ENCODE measurements at places on chromosomes 2 and 18.
A peak's percentile ranks its signal among the peaks of the same experiment; 100 is the strongest.

- DNase-seq: no peak
These were observed 83.7 kb upstream of the MBOAT2 start for GRCh38 chr2:9087121-9087681.

DNA sequence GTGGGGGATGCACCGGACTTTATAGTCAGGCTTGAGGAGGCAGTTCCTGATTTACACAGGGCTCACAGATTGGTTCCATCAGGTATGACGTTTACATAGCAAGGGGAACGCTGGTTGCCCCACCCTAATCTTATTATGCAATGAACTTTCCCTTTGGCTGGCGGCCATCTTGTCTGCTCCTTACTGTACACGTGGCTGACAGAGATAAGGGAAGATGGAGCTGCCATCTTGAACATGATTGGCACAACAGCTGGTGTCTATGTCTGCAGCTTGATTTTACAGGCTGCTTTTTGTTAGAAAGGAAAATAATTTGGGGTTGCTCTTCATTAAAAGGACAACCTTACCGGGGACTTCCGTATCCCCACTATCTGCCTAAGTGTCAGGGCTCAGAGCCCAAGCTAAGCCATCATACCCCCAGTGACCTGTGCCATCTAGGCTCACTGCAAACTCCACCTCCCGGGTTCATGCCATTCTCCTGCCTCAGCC lies 33.5 kb upstream of the ATG16L1 start:
- DNase-seq: no peak

DNA sequence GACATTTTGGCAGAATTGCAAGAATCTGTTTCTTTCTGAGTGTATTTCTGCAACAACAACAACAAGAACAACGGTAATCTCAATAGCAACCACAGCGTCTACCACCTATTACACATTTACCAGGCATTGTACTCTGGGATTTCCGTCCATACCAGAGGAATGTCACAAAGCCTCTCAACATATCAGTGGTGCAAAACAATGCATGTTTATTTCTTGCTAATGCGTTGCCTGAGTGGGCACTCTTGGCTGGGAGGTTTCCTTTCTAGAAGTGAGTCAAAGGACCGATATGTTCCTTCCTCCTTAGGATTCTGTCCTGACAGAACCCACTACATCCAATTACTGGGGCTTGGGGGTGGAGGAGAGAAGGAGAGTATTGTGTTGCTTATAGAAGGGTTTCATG lies 585.6 kb downstream of the TSN start:
- DNase-seq: no peak

GRCh38 chr18:61662726-61663125 lies 230.1 kb downstream of the RNF152 start:
- DNase-seq: no peak

DNA sequence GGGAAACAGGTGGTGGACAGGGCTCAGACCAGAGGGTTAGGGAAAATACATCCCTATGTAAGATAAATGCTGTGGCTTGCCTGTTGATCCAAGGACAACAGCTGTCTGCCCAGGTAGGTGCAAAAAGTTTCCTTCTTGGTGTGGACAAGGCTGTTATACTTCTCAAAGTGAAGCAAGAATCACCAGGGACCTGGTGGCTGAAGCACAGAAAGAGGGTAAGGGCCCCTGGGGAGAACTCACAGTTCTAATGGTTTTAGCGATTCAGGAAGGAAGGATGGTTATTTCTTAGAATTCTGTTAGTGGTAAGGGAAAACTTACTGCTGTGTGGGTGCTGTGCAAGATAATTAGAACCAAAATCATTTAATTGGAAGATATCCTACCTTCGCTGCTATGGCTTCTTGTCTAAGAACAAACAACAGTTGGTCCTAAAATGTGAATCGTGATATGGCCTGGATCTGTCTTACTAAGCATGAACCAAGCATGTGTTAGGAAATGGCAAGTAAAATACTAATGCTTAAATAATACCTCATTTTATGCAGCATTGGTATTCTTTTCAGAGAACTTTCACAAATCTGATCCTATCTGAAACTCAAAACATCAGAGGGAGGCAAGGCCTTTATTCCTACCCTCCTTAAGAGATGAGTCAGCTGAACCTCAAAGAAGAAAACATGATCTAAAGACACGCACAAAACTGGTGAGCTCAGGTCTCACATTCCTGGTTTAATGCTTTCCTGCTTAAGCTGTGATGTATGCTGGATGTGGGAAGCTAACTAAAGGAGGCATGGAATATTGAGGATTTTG lies 159.2 kb upstream of the THUMPD2 start:
- no peak for DNase-seq

- DNase-seq: no peak
These were observed 423.9 kb upstream of the MAP2 start for GRCh38 chr2:208999911-209000310.

GRCh38 chr2:47260971-47261370 lies 105.9 kb upstream of the STPG4 start:
- no peak for DNase-seq

DNA sequence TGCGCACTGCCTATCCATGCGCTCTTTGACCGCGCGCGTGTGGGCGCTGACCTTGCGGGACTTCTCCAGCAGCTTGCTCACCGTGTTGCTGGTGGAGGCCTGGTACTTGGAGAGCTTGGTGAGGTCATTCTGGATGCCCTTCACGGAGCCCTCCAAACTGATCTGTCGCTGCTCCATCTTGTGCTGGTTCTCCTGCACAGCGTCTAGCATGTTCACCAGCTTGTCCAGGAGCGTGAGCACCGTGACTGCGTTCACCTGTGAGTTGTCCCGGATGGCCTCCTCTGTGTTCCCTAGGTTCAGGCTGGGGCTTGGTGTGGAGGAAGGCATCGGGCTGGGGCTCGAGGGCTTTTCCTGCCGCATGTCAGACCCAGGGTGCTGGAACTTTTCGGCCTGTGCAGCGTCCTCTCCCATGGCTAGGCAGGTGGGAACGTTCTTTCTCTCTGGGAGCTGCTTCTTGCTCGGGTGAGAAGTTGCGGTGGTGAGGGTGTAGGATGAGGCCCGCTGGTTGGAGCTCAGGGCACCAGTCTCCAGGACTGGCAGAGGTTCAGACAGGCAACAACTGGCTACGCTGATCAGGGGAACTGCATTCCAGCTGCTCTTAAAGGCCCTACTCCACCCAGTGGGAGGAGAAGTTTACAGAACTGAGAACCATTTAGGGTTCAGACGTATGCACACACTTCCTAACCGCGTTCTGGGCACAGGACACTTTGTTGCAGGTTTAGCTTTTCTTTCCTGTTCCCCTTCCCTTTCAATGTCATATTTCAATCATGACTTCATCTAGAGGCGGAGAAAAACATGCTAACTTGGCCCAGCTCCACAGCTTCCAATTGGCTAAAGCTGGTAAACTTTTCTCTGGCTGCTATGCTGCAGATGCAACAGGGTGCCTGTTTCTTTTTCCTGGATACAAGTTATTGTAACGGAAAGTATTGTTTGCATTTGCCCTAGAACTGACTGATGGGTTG lies at the start of gene CAVIN2:
Gene CAVIN2 (minus strand): TSS at position 574 of the 962 bp plus-strand sequence. CDS start 163 bp downstream, at position 411.
- DNase-seq: no peak

DNA sequence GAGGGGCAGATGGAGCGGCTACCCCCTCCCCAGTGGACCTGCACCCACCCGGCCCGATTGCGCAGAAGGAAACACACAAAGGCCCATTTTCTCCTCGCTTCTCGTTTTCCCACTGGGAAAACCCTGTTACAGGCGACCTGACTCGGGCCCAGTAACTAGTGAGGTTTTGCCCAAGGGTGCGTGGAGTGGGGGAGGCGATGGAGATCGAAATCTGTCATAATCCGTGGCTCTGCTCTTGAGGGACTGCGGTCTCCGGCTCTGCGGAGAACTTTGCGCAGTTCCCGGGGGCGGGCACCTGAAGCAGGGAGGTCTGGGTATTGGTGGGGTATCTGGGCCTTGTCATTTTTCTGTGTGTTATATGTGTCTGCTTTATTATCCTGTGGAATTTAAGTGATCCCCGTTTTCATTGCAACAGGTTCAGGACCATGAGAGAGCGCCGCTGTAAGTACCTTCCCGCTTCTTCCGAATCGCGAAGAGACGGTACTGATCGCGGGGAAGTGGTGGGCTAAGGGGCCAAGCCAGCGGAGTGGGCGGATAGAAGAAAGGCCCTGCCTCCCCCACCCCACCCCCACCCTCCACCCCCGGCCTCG lies 4.0 kb upstream of the HOXD4 start:
- DNase-seq: no peak

- no peak for DNase-seq
These were observed 74.1 kb downstream of the CABYR start for GRCh38 chr18:24212939-24213338.

DNA sequence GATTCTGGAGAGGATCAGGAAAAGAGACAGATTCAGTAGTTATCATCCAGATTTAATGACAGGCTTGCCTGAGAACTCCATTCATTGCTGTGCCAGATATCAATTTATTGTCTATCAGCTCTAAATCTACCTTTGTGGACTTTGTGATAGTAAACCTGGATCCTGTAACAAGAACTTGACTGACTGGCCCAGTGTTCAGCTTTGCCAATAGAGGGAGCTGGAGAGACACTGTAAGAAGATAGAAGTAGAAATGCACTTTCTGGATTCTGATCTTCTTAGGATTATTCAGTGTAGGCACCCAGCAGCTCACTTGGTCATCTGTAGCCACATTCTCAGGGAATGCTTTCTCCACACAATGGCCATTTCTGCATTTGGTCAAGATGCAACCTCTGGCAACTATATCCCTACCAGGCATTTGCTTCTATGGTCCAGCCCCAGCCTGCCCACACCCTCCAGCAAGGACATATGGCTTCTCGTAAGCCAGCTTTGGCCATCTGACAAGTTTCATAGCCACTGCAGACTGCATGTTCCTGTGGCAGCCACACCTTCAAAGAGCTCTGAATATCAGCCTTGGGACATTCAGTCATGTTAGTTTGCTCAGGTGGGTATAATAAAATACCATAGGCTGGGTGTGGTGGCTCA lies 6.1 kb upstream of the SERPINB8 start:
- DNase-seq: peak; percentile 27

DNA sequence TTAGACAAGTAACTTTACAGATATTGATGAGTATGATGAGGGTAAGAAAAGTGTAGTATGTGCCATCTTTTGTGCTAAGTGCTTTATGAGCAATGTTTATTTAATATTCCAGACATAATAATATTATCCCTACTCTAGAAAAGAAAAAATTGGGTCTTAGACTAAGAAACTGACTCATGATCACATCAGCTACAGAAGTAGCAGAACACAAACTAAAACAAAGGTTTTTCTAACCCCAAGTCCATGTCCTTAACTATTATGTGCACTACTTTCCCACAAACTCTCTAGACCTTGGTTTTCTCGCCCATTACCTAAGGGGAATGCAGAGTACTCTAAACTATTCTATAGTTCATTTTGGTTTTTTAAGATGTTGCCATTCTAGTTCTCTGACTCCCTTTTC lies 64.5 kb downstream of the BAZ2B start:
- DNase-seq: no peak

DNA sequence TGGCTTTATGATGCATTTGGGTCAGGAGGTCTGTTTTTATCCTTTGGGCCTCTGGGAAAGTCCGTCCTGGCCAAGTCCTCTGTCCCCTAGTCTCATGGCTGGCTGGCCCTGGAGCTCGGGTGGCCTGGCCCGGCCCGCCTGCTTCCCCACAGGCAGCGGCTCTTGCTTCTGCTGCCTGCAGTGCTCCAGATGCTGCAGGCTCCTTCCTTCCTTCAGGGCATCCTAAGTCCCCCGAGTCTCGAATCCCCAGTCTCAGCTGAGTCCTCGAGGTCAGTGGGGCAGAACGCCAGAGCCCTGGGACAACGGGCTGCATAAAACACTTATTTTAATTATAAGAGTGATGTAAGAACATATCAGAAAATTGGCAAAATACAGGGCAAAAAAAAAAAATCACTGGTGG lies 71.2 kb downstream of the HPCAL1 start:
- DNase-seq: no peak

DNA sequence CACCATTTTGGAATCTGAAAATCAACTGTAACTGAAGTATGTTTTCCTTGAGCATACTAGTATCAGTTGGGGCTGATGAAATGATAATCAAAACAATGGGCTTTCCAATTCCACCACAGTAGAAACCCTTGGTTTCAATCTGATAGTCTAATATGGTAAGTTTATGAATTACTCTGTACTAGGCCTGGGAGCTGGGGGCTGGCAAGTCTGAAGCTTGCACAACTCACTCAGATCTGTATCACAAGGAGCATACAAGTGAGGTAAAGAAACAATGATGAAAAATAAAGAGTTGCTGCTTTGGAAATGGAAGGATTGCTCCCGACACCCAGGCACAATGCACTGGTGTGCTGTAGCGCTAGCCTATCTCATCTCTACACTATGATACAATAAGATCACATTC lies 19.4 kb downstream of the ZEB2 start:
- no peak for DNase-seq

GRCh38 chr2:239518286-239519088 lies 117.7 kb upstream of the HDAC4 start:
- DNase-seq: no peak

GRCh38 chr2:203195331-203196036 lies 43.3 kb upstream of the CYP20A1 start:
- no peak for DNase-seq

- no peak for DNase-seq
These were observed 1.8 kb downstream of the SEC11C start for GRCh38 chr18:59141294-59142068.

DNA sequence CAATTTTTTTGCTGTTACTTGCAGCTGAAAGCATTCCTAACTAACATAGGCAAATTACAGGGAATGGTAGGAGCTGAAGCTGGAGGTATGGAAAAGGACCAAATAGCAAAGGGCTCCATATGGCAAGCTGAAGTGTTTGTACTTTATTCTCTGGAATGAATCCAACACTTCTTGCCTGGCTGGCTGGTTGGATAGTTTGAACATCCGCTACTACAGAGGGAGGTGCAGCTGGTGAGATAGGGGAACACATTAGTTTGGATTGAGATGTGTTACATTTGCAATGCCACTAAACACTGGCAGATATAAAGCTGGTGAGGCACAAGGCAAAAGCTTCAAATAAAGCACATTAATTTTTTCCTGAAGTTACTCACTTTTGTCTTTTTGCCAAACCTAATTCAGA lies 291.5 kb downstream of the SP3 start:
- no peak for DNase-seq

DNA sequence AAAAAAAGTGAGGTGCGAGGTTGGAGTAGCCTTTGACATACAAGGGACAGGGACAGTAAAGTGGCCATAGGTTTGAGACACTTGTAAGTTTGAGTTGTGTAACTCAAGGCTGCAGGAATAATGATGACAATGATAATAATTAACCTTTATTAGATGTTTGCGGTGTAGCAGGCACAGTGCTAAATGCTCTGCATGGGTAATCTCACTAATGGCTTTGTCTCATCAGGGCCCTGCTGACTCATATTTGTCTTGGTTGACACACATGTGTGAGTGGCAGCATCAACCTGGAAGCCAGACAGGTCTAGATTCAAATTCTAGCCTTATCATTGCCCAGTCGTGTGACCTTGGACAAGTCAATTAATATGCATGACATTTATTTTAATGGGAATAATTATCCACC lies 126.2 kb downstream of the FSHR start:
- no peak for DNase-seq

DNA sequence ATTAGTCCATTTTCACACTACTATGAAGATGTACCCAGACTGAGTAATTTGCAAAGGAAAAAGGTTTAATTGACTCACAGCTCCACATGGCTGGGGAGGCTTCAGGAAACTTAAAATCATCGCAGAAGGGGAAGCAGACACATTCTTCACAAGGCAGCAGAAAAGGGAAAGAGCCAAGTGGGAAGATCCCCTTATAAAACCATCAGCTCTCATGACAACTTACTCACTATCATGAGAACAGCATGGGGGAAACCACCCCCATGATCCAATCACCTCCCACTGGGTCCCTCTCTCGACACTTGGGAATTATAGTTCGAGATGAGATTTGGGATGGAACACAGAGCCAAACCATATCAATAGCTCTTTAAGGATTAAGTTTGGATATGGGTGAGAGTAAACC lies 246.1 kb upstream of the CYRIA start:
- DNase-seq: no peak
